ENCODE measurements at places on chromosomes 11 and 22. TPM values are rescaled to one million over a fixed set of nuclear protein-coding genes. Genes with fewer than 3 reads are reported as not detected.

GRCh38 chr11:115905341-115906000, 401.3 kb upstream of the CADM1 start:
- no peak for DNase-seq

DNA sequence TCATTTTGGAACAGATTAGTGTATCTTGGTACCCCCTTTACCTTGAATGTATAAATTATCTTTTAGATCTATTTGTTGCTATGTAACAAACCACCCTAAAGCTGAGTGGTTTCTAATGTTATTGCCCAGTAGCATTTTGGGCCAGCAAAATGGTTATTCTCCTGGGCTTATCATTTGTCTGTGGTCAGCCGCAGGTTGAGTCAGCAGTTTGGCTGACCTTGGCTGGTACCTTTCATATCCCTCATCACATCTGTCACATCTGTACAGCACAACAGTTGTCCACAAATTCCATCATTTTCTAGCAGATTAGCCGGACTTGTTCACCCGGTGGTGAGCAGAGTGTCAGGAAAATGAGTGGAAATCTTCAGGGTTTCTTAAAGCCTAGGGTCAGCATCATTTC, 588.5 kb upstream of the ARHGAP42 start:
- no peak for DNase-seq

The SHISA8 gene
- total RNA-seq = not detected

The TCN1 gene
- not detected for total RNA-seq

The TRIM22 gene
- total RNA-seq = 93.1 TPM

The ZNF70 gene
- 5.9 TPM for total RNA-seq
